ENCODE measurements at places on chromosomes 12 and 14.
A peak's percentile ranks its signal among the peaks of the same experiment; 100 is the strongest.

GRCh38 chr12:18690653-18691052 is 47.2 kb downstream of the PLCZ1 start:
- no peak for DNase-seq

GRCh38 chr14:91392623-91393303 is 24.9 kb downstream of the CCDC88C start:
- no peak for DNase-seq

- DNase-seq = no peak
Observed at GRCh38 chr12:28827861-28828260, 321.2 kb upstream of the FAR2 start.

- DNase-seq = no peak
Observed at GRCh38 chr12:6313326-6313940, 3.0 kb downstream of the PLEKHG6 start.

- DNase-seq = no peak
Observed at GRCh38 chr12:65269603-65270002, 8.9 kb upstream of the MSRB3 start.

DNA sequence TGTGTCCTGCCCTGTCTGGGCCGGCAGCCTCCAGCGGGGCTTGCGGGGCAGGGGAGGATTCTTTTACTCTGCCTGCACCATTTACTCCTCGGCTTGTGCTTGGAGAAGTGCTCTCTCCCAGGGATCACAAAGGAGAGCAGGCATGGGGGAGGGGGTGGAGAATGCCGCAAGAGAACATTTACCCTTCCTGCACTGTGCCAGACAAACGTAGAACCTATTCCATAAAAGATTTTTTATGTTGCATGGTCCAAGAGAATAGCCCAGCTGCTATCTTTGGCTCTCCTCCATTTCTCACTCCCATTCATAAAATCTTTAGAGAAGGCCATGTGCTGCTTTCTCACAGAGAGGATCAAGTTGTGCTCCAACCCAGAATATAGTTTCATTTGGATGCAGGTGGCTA is 159.4 kb downstream of the SPTSSA start:
- DNase-seq = no peak

DNA sequence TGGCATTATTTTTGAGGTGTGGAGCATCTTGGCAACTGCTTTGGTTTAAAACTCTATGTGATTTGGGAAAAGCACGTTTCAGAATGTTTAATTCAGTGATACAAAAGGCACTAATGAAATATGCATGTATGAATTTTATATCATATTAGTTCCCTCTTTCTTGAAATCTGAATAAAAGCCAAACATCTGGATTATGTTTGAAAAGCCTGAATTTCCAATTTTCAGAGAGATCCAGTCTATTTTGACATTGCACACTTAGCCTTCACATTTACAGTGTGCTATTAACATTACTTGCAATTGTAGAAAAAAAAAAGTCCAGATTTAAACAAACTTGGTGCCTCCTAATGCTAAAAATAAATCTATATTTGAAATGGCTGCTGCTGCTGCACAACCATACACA is 219.1 kb upstream of the NPAS3 start:
- no peak for DNase-seq

GRCh38 chr14:58026967-58027366 is 125.0 kb downstream of the ARMH4 start:
- no peak for DNase-seq

DNA sequence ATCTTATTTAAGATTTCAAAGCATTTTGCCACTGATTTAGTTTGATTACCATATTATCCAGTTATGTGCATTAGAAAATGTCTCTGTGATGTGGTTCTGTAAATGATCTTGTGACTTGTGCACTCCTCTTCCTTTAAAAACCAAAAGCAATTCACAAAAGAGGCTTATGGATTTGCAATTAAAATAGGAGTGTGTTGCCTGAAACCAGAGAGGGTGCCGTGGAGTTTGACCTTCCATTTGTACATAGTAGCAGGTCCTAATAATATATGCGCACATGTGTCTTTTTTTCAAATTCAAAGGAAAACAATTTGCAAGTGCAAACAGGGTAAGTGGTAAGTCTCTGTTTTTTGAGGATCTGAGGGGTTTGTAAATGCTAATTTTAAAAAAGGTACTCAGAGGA is 470.9 kb downstream of the VRK1 start:
- no peak for DNase-seq

GRCh38 chr12:75366629-75367028 is 24.3 kb upstream of the GLIPR1L2 start:
- DNase-seq = no peak

- no peak for DNase-seq
Observed at GRCh38 chr14:77859934-77860570, 60.1 kb downstream of the ADCK1 start.

- DNase-seq = peak; percentile 27
Observed at GRCh38 chr12:92784797-92785562, 82.2 kb downstream of the PLEKHG7 start.

DNA sequence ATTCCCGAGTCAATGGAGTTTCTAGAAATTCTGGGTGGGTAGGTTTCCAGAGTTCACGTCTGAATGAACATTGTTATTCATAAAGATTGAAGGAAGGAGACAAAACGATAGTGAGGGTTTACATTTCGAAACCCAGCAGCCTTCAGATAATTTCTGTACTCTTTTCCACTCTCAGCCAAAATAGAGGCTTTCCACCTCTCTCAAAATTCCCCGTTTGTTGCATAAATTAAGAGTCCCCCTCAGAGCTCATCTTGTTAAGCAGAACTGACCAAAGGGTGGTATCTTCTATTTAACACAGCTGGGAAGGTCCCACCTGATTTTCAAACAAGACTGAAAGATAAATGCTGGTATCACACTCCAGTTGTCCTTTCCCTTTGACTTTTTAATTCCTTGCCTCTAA is 21.5 kb upstream of the YARS2 start:
- no peak for DNase-seq

DNA sequence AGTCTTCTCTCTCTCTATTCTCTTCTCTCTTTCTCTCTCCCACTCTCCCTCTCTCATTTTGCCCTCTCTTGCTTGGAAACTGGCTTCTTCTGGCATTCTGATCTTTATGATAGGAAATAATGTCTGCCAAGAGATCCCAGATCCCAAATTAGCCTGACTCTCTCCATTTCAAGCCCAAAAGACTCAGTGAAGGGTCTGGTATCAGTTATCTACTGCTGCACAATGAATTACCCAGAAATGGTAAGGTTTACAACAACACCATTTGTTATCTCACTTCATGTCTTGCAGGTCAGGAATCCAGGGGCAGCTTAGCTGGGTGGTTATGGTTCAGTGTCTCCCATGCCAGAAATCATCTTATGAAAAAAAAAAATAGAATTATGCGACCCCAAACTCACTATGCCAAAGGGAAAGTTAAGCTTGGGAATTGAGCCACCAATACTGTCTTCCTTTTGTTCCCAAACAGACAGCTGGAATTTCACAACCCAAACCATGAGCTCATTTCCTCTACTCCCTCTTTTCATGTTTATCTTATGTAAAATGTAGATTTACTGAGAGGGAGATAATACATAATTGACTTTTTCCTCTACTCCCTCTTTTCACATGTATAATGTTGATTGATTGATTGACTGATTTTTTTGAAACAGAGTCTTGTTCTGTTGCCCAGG is 67.8 kb upstream of the FICD start:
- DNase-seq = peak; percentile 2
